ENCODE measurements at places on chromosomes 11 and 22. TPM values are rescaled to one million over a fixed set of nuclear protein-coding genes. Genes with fewer than 3 reads are reported as not detected.
A peak's percentile ranks its signal among the peaks of the same experiment; 100 is the strongest.

GRCh38 chr11:44452827-44453572 is 112.5 kb upstream of the CD82 start:
- no peaks in the 10 kb centered on the region for H3K4me1 ChIP-seq
- DNase-seq = no peak
- no peak overlapping the region for H3K4me3 ChIP-seq
- no peak overlapping the region for H3K27ac ChIP-seq

The SPCS2 gene
- total RNA-seq = 175 TPM

The CHADL gene
- total RNA-seq = 0.63 TPM

- no peak for DNase-seq
- no peaks in the 10 kb centered on the region for H3K36me3 ChIP-seq
- no peaks in the 10 kb centered on the region for H3K27me3 ChIP-seq
- H3K4me3 ChIP-seq = no peak overlapping the region
Observed at GRCh38 chr11:71165771-71166170, 86.6 kb downstream of the SHANK2 start.

DNA sequence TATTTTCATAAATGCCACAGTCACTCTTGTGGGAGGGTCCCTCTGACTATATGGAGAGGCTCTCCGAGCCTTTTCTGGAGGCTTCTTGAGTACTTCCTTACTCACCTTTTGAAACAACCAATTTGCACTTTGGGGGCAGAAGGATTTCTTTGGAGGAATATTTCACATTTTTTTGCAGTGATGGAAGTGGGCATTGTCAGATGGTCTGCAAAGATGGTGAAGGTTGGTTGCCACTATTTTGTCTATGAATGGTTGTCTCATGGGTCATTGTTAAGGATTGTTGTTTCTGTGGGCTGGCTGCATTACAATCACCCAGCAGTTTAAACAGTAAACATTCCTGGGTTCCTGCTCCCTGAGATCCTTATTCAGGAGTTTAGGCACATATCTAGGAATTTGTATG is 388.2 kb downstream of the TMEM135 start:
- no peak for DNase-seq
- peaks cover 10% of the 10 kb centered on the region for H3K4me1 ChIP-seq
- H3K36me3 ChIP-seq = no peaks in the 10 kb centered on the region
- H3K4me3 ChIP-seq = no peak overlapping the region
- no peaks in the 10 kb centered on the region for H3K27me3 ChIP-seq
- H3K27ac ChIP-seq = no peak overlapping the region

DNA sequence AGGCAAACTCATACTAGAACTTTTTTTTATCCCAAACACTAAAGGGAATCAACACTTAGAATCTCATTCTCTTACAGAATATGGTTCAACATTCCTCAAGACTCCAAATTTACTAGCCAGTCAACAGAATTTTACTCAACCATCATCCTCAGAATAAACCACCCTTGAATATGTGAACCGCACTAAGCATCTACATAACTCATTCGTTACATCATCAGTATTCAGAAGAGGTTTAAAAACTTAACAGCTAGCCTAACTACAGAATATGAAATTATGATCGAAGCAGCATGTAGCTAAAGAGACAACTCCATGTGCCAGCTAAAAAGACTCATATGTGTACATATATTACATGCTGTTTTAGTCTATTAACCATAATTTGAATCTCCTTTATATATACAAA is 47.9 kb downstream of the CLDN25 start:
- no peaks in the 10 kb centered on the region for H3K4me1 ChIP-seq
- DNase-seq = no peak
- no peaks in the 10 kb centered on the region for H3K36me3 ChIP-seq

The SLC25A18 gene
- total RNA-seq = 0.57 TPM

- H3K4me3 ChIP-seq = no peak overlapping the region
- H3K27ac ChIP-seq = no peak overlapping the region
Observed at GRCh38 chr22:17258788-17259148, 39.5 kb upstream of the ADA2 start.

DNA sequence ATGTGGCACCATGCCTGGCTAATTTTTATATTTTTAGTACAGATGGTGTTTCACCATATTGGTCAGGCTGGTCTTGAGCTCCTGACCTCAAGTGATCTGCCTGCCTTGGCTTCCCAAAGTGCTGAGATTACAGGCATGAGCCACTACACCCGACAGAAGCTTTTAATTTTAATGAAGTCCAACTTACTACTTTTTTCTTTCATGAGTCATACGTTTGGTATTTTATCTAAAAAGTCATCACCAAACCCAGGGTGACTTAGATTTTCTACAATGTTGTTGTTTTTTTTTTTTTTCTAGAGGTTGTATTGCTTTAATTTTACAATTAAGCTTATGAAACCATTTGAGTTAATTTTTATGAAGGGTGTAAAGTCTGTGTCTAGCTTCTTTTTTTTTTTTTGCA is 34.9 kb downstream of the JRKL start:
- no peak overlapping the region for H3K27ac ChIP-seq
- no peaks in the 10 kb centered on the region for H3K27me3 ChIP-seq
- peaks cover 10% of the 10 kb centered on the region for H3K4me1 ChIP-seq

GRCh38 chr22:46524203-46524740 is 13.1 kb downstream of the CELSR1 start:
- H3K27me3 ChIP-seq = no peaks in the 10 kb centered on the region
- DNase-seq = no peak
- no peaks in the 10 kb centered on the region for H3K36me3 ChIP-seq
- no peak overlapping the region for H3K4me3 ChIP-seq
- H3K4me1 ChIP-seq = peaks cover 38% of the 10 kb centered on the region

GRCh38 chr11:107747622-107748021 is 35.8 kb upstream of the SLN start:
- no peaks in the 10 kb centered on the region for H3K27me3 ChIP-seq
- no peaks in the 10 kb centered on the region for H3K4me1 ChIP-seq
- DNase-seq = no peak
- no peaks in the 10 kb centered on the region for H3K36me3 ChIP-seq

The PRRG4 gene
- 11.5 TPM for total RNA-seq

DNA sequence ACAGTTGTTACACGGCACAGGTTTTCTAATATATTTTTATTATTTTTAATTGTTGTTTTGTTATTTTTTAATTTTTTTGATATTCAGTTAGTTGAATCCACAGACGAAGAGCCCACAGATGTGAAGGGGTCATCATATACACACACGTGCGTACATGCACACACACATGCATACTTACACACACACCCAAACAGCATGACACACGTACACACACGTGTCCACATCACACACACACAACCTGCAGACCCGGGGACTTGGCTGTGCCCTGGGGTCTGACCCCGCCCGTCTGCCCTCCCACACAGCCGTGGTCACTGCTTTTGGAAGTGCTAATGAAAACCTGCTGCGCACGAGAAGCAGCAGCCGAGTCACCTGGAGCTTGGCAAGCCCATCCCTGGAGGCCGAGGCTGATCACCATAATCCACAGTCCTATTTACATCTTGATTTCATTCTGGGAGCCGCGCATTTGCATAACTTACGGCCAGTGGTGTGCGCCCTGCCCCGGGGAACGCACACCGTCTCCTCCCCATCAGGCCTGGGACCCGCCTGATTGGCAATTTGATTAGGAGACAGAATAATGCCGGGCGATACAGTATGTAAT is 110.3 kb downstream of the BRD1 start:
- H3K36me3 ChIP-seq = no peaks in the 10 kb centered on the region
- no peak overlapping the region for H3K27ac ChIP-seq
- H3K4me3 ChIP-seq = no peak overlapping the region
- no peaks in the 10 kb centered on the region for H3K4me1 ChIP-seq
- DNase-seq = no peak

DNA sequence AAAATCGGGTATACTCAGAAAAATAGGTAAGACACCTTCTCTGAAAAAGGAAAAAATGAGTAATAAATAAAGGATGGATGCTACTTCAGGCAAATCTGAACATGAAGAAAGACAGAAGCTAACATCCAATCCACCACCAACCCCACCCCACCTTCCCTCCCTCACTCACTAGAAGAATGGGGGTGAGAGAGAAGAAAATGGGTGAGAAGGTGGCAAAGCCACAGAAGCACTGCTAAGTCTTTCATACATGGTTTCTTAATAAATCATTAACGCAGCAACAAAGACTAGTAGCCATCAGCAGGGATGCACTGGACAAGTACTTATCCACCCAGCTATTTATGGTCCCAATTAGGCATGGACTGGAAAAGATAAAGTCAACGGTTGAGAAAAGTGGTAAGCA is 5.9 kb downstream of the FHIP1B start:
- no peak overlapping the region for H3K4me3 ChIP-seq
- no peaks in the 10 kb centered on the region for H3K27me3 ChIP-seq
- no peaks in the 10 kb centered on the region for H3K36me3 ChIP-seq
- no peaks in the 10 kb centered on the region for H3K4me1 ChIP-seq
- no peak overlapping the region for H3K27ac ChIP-seq

GRCh38 chr11:35142481-35143075 is 3.6 kb downstream of the CD44 start:
- no peaks in the 10 kb centered on the region for H3K27me3 ChIP-seq
- H3K36me3 ChIP-seq = peaks cover 49% of the 10 kb centered on the region
- H3K4me3 ChIP-seq = peak overlapping the region; percentile 70
- peaks cover 82% of the 10 kb centered on the region for H3K4me1 ChIP-seq
- H3K27ac ChIP-seq = peak overlapping the region; percentile 91

The DRD4 gene
- total RNA-seq = 1.4 TPM

The APLNR gene
- total RNA-seq = not detected

DNA sequence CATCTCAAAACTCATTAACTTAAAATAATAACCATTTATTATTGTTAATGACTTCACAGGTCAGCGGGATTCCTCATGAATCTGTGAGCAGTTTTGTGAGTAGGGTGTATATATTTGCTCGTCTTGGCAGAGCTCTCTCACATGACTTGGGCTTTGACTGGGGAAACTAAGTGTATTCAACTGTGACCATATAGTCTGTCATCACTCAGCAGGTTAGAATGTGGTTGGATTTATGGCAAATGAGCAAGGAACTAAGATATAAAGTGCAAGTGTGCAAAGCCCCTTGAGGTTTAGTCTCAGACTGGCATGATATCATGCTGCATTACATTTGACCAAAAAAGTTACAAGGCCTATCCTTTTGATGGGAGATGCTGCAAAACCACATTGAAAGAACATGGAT is 254.8 kb downstream of the CNTN5 start:
- no peak overlapping the region for H3K4me3 ChIP-seq
- no peaks in the 10 kb centered on the region for H3K4me1 ChIP-seq
- DNase-seq = peak; percentile 21
- no peaks in the 10 kb centered on the region for H3K27me3 ChIP-seq

- no peak for DNase-seq
- H3K4me3 ChIP-seq = no peak overlapping the region
- H3K27me3 ChIP-seq = peaks cover 4% of the 10 kb centered on the region
- H3K36me3 ChIP-seq = no peaks in the 10 kb centered on the region
Observed at GRCh38 chr11:10998674-10999073, 140.8 kb upstream of the ZBED5 start.

DNA sequence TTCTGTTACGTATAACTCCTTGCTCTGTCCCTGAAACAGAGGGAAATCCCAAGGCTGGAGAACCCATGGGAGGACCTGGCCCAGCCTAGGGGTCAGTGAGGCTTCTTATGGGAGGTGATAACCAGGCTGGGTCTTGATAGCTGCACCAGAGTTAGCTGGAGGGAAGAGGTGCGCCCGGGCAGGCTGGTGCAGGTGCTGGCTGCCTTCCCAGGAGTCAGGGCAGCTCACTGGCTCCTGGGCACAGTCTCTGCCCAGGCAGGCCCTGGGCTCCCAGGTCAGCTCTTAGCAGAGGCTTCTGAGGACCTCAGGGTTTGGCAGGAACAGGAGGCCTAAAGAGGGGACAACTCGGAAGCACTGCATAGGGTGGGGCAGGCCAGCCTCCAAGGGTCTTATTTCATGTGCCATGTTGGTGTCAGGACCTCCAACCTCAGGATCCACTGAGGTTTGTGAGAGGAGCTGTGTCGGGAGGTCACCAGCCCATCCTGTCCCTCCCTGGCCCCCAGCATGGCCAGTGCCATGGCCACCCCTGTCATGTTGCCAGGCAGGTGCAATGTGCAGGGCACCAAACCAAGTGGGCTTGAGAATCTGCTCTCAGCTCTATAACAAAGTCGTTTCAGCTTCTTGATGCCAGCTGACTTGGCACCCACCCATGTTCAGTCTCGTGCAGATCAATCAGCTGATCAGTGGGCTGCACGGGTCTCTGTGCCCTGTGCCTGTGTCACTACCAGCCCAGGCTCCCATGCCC is 20.5 kb upstream of the CELSR1 start:
- H3K27me3 ChIP-seq = no peaks in the 10 kb centered on the region
- H3K4me1 ChIP-seq = peaks cover 8% of the 10 kb centered on the region
- H3K36me3 ChIP-seq = no peaks in the 10 kb centered on the region
- no peak overlapping the region for H3K4me3 ChIP-seq

The ASRGL1 gene
- total RNA-seq = 6.2 TPM

The ABCG4 gene
- 0.11 TPM for total RNA-seq

- no peak for DNase-seq
- H3K4me1 ChIP-seq = no peaks in the 10 kb centered on the region
- H3K27ac ChIP-seq = no peak overlapping the region
- H3K27me3 ChIP-seq = no peaks in the 10 kb centered on the region
- H3K4me3 ChIP-seq = no peak overlapping the region
Observed at GRCh38 chr22:29148036-29148435, 57.7 kb upstream of the EMID1 start.

DNA sequence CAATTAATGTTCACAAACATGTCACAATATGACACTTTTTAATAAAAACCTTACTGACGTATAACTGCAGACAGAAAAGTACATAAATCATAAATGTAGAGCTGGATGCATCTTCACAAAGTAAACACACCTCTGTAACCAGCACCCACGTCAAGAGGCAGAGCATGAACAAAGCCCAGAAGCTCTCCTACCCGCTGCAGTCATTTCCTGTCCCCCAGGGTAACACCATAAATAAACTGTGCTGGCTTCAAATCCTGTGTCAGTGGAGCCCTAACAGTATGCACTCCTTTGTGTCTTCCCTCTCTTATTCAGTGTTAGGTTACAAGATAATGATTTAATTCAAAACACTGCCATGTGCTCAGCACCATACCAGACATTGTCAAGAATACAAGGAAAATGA is 5.7 kb downstream of the SYT13 start:
- peaks cover 60% of the 10 kb centered on the region for H3K27me3 ChIP-seq
- no peak overlapping the region for H3K27ac ChIP-seq
- no peaks in the 10 kb centered on the region for H3K36me3 ChIP-seq
- no peak for DNase-seq
- H3K4me3 ChIP-seq = no peak overlapping the region

GRCh38 chr22:44068422-44069191 is 44.5 kb downstream of the PARVB start:
- no peak for DNase-seq
- no peak overlapping the region for H3K4me3 ChIP-seq
- H3K36me3 ChIP-seq = no peaks in the 10 kb centered on the region
- no peak overlapping the region for H3K27ac ChIP-seq
- no peaks in the 10 kb centered on the region for H3K27me3 ChIP-seq
- no peaks in the 10 kb centered on the region for H3K4me1 ChIP-seq
